Hematopoietic multipotent progenitor cell treated with erythropoietin and hydrocortisone succinate and interleukin-3 and kit ligand, for 4 days (in vitro differentiated cells): ENCODE measurements at places on chromosomes 7 and 10.
A peak's percentile ranks its signal among the peaks of the same experiment; 100 is the strongest.

DNA sequence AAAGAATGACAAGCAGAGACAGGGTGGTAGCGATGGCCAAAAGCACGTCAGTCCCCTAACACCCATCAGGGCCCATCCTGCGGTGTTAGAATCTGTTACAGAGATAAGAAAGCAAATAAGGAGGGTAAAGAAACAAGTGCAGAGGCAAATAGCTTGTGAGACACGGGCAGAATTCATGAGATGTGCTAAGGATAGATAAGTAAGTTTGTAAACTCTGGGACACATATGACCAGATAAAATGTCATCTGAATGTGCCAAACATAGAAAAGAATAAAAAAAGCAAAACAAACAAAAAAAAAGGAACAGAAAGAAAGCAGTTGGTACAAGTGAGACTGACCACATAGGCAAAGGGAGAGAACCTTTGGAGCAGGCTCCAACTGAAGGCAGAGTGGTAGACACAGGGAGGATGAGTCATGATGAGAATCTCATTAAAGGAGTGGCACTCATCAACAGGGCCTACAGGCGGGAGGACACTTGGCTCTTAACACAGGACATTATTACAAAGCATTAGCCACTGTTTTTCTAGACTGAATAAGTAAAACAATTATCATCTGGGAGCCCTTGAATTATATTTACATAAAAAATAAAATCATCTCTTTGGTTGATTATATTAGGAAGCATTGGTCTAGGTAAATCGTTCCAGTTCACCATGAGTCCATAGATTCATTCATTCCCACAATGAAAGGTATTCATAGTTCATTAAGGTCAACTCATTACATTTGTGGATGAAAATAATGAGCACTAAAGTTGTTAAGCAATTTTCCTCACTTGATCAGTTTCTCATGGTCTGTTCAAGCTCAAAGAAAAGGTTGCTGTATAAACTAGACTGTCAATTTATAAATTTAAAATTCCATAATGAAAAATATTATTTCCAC, 21.5 kb upstream of the EPHB6 start:
- DNase-seq: peak; percentile 89

DNA sequence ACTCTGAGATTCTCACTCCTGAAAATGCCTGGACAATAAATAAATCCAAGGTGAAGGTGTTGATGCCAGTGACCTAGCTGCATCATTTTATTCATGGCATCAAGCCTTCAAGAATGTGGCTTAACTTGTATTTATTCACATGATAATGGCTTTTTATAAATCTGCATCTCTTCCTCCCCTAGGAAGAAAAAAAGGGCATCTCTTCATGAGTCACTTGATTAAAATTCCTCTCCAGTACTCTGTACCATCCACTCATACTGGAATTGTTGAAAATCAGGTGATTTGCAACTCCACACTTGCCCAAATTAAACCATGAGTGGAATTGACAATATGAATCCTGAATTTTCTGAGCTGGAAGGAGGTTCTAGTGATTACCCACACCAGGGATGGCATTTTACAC, 30.2 kb downstream of the PTPRE start:
- no peak for DNase-seq

DNA sequence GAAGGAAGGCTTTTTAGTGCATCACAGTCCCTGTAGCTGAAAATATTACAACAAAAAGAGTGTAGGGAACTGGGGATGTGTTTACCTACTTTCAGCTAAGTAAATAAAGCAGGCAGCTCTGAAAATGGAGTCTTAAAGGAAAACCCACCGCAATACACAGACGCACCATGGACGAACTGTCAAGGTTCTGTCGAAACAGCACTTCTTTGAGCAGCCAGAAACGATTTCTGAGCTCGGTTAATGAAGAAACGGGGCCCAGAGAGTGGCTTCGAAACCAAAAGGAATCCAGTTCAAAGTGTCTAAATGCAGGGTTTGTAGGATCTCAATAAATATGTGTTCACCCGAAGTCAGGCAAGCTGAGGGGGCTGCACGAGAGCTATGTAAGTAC, 275.4 kb upstream of the NEBL start:
- DNase-seq: no peak

DNA sequence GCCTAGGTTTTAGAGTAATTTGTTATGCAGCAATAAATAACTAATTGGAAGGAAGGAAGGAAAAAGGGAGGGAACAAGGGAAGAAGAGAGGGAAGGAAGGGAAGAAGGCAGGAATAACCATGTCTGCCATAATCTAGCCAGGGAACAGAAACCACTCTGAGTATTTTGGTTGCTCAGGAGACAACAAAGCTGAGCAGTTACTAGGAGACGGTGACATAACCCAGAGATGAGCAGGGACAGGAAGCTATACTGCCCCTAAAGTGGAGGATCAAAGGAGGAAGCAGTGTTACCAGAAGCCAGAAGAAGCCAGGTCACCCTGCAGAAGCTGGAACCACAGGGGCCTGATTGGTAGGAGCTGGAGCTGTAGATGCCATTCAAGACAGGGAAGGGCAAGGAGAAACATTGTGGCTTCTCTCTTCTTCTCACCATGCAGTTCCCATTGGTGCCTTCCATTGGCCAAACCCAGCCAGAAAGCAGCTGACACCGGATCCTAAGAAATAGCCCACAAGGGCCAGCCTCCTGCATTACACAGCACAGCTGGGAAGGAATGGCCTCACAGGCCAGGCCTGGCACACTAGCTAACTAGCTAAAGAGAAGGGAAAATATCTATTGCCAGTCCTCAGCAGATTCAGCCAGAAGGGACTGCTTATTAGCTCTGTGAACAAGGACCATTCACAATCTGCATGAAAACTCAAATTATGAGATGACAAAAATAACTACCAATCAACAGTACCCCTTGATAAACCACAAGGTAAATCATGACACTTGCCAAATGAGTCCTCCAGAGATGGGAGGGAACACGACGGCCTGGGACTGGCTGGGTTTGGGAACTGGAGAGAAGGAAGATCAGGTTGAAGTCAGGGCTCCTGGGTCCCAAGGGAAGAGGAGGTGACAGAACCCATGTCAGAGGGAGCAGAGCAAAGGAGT, 184.5 kb upstream of the NFE2L3 start:
- DNase-seq: peak; percentile 12

DNA sequence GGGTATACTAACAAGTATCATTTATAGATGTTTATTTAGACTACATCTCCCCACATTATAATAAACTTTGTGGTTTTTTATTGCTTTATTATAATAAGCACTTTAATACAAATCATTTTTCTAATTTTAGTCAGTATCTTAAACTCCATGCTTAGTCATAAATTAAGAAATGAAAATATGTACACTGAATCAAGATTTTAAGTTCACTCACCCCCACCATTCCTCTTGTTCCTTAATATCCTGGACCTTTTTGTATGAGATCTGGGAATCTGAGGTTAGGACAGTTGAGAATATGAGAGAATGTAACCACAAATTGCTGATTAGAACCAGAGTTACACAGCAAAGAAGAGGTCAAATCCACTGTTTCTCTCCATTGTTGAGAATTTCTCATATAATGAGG, 93.6 kb upstream of the WNT16 start:
- DNase-seq: no peak

- no peak for DNase-seq
Observed at GRCh38 chr10:55495555-55495954, 694.5 kb upstream of the PCDH15 start.

GRCh38 chr10:110433740-110434139, 64.0 kb upstream of the DUSP5 start:
- DNase-seq: no peak

DNA sequence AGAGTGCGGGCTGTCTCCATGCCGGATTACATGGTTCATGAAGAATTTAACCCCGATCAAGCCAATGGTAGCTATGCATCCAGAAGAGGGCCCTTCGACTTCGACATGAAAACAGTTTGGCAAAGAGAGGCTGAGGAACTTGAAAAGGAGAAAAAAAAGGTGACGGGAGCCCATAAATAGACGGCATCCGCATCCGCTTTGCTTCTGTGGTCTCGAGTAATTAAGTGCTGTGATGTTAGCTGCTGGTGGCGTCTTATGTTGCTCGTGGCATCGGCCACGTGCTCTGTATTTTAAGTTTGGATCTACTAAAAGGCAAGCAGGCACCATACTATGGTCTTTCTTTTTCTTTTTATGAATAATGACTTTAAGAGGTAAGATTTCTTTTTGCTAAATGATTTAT, 11.1 kb downstream of the C7orf57 start:
- peak; percentile 20 for DNase-seq

GRCh38 chr10:6721480-6721879, 141.4 kb upstream of the PRKCQ start:
- no peak for DNase-seq

DNA sequence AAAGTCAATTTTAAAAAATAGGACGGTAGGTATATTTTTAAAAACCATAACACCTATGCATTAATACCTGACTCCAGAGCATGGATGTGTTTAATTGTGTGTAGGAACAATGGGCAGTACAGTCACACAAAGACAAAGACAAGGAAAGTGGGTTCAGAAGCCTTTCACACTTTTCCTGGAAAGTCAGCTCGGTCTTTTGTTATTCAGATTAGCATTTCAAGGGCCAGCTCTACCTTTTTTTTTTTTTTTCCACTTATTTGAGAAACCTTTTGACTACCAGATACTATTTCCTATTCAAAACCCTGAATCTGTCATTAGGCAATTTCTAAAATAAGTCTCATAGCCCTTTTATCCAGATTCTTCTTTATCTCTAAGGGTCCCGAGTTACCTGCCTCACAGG, 401.9 kb downstream of the PARD3 start:
- DNase-seq: no peak

- DNase-seq: peak; percentile 46
Observed at GRCh38 chr7:523347-524336, 4.0 kb upstream of the PDGFA start.

DNA sequence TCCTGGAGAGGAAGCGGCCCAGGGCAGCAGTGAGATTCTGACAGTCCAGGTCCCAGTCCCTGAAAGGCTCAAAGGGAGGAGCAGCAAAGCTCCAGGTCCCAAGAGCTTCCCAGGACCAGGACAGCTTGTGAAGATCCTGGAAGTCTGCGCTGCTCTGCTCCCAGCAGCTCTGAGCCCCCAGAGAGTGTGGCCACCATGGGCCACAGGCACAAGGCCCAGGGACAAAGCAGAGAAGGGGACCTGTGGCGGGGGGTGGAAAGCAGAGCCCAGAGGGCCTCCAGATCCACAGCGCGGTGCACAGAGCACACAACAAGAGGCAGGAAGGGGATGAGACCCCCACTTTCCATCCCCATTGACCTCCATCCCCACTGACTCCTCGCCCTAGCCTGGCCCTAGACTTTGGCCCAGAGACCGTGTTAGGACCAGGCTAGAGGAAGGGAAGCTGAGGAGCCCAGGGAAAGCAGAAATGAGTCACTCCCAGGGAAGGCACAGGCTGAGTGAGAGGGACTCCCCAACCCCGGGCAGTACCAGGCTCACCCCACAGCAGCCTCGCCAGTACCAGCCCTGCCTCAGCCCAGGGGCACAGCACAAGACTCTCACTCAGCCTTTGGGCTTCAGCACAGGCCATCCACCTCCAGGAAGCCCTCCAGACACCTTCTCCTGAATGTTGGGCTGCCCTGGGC, 75.5 kb downstream of the GRID1 start:
- no peak for DNase-seq

GRCh38 chr7:137989094-137989493, 12.8 kb downstream of the CREB3L2 start:
- DNase-seq: no peak

DNA sequence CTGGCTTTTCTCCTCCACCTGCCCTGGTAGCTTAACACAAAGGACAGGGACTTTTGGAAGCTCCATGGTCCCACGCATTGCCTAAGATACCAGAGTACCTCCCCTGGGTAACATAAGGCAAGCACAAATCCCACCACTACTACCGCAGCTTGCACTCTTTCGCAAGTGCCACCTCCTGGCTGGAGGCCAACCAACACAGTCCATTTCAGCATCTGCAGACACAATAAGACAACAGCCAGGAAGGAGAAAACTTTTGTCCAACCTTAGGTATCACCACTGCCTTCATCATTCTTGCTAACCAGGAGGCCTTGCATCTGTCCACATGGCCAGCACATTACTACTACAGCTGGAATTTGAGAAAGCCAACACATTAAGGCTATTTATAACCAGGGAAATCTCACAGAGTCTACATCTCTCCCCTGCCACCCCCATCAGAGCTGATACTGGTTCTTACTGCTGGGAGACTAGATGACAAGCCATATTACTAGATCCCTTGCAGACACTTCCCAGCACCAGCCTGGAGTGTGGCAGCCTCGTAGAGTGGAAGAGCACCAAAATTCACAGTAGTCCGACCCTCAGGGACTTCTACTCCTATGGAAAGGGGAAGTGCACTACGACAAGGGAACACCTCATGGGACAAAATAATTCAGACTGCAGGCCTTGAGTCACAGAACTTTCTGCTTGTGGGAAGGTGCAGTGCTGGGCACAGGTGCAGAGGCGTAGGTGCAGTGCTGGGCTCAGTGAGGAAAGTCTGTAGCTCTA, 39.8 kb upstream of the CDK13 start:
- peak; percentile 64 for DNase-seq

DNA sequence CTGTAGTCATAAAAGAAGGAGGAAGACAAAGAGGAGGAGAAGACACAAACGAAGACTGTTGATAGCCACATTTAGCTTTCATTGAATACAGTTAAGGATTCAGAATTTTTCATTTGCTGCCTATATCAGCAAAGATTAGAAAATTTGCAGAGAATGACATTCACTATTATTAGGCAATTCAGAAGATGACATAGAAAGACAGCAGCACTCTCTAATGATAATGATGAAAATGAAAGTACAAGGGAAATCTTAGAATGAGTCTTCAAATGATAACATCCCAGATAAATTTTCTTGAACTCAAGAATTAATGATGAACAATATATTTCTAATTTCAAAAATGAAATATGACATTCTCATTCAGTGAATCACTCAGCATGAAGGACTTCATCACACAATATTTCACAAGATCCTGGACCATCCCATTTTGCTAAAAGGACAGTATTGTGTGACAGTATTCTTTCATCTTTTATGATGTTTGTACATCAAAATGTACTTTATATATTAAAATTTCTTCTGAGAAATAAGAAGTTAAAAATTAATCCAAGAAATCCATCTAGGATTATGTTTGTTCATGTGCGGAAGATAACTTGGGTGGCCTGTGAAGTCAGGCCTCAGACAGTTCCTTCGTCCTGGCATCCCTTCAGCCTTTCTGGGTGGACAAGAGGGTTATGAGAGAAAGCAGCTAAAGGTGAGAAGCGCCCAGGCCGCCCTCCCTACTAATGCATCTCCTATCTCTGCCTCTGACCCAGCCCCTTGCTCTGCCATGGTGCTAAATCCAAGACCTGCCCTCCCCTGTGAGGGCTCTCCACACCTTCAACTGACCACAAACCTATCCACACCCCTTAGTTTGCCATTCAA, 47.4 kb upstream of the CAMK2B start:
- DNase-seq: no peak

- DNase-seq: no peak
Observed at GRCh38 chr7:155818154-155818819, 6.0 kb upstream of the SHH start.

GRCh38 chr10:16777473-16778370, 39.5 kb downstream of the RSU1 start:
- peak; percentile 80 for DNase-seq
